ENCODE measurements at places on chromosomes 7 and 10.

- no peak for DNase-seq
Measured at GRCh38 chr10:33382921-33383713, 48.6 kb upstream of the NRP1 start.

GRCh38 chr10:7484456-7485243 lies 73.8 kb upstream of the SFMBT2 start:
- DNase-seq: peak; percentile 37

- DNase-seq: no peak
Measured at GRCh38 chr10:971150-971542, 17.1 kb upstream of the GTPBP4 start.

DNA sequence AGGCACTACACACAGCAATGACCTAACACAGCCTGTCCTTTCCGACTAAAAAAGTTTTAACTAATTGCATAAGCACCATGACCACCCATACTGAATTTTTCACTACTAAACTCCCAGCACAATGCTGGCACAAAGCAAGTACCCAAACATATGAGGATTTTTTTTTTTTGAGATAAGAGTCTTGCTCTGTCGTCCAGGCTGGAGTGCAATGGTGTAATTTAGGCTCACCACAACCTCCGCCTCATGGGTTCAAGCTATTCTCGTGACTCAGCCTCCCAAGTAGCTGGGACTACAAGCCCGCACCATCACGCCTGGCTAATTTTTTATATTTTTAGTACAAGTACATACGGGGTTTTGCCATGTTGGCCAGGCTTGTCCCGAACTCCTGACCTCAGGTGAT lies 5.1 kb downstream of the UBE2H start:
- DNase-seq: no peak

GRCh38 chr7:25722856-25723255 lies 429.1 kb upstream of the NFE2L3 start:
- DNase-seq: no peak

DNA sequence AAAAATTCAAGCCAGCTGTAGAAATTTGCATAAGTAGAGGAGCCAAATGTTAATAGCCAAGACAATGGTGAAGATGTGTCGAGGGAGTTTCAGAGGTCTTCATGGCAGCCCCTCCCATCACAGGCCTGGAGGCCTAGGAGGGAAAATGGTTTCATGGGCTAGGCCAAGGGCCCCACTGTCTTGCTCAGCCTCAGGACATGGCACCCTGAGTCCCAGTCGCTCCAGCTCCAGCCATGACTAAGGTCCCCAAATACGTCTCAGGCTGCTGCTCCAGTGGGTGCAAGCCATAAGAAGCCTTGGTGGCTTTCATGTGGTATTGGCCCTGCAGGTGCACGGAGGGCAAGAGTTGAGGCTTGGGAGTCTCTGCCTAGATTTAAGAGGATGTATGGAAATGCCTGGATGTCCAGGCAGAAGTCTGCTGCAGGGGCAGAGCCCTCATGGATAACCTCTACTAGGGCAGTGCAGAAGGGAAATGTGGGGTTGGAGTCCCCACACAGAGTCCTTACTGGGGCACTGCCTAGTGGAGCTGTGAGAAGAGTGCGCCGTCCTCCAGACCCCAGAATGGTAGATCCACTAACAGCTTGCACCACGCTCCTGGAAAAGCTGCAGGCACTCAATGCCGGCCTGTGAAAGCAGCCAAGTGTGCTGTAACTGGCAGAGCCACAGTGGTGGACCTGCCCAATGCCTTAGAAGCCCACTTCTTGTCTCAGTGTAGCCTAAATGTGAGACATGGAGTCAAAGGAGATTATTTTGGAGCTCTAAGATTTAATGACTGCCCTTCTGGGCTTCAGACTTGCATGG lies 19.2 kb downstream of the TBATA start:
- DNase-seq: no peak

DNA sequence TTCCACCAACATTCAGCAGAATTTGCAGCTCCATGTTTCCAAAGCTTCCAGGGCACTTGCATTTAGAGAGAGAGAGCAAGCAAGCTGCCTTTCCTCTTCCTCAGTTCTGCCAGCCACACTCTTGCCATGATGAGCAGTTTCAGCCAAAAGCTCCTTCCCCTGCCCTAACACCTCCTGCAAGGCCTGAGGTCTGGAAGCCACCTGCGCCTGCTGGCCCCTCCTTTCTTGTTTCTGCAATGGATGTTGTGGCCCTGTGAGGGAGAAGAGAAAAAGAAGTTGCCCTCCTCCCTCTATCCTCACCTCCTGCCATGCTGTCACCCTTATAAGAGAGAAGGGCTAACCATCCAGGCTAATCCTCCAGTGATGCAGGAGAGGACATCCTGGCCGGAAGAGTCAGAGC lies 48.7 kb downstream of the IKZF1 start:
- no peak for DNase-seq

GRCh38 chr10:123536176-123536845 lies 129.8 kb upstream of the GPR26 start:
- no peak for DNase-seq

DNA sequence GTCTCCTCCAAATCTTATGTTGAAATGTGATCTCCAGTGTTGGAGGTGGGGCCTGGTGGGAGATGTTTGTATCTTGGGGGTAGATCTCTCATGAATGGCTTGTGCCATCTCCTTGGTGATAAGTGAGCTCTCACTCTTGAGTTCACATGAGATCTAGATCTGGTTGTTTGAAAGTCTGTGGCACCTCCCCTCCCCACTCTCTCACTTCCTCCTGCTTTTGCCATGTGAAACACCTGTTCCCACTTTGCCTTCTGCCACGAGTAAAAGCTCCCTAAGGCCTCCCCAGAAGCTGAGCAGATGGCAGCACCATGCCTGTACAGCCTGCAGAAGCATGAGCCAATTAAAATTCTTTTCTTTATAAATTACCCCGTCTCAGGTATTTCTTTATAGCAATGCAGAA lies 23.5 kb downstream of the TMEM229A start:
- no peak for DNase-seq

DNA sequence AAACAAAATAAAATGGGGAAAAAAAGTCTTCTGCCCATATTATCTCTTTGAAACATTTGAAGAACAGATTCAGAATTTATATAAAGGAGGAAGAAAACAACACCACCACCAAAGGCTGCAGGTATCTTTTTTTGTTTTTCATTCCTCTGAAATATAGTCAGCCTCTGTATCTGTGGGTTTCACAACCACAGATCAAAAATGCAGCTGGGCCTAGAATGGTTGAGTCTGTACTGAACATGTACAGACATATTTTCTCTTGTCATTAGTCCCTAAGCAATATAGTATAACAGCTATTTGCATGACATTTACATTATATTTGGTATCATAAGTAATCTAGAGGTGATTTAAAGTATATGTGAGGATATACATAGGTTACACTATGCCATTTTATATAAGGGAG lies 559.7 kb upstream of the LRRN3 start:
- no peak for DNase-seq

GRCh38 chr7:101031082-101031481 lies 11.2 kb downstream of the MUC17 start:
- no peak for DNase-seq

DNA sequence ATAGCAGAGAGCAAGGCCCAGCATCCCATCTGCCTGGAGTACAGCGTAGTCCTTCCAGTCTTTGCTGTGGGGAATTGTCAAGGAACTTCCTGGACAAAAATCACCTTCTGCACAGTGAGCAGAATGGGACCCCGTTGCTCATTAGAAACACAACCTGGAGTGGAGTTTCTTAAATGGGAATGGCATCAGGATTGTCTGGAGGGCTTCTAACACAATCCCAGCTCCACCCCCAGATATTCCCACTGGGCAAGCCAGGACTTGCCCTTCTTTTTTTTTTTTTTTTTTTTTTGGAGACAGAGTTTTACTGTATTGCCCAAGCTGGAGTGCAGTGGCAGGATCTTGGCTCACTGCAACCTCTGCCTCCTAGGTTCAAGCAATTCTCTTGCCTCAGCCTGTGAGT lies 356.4 kb downstream of the GALNT17 start:
- no peak for DNase-seq

DNA sequence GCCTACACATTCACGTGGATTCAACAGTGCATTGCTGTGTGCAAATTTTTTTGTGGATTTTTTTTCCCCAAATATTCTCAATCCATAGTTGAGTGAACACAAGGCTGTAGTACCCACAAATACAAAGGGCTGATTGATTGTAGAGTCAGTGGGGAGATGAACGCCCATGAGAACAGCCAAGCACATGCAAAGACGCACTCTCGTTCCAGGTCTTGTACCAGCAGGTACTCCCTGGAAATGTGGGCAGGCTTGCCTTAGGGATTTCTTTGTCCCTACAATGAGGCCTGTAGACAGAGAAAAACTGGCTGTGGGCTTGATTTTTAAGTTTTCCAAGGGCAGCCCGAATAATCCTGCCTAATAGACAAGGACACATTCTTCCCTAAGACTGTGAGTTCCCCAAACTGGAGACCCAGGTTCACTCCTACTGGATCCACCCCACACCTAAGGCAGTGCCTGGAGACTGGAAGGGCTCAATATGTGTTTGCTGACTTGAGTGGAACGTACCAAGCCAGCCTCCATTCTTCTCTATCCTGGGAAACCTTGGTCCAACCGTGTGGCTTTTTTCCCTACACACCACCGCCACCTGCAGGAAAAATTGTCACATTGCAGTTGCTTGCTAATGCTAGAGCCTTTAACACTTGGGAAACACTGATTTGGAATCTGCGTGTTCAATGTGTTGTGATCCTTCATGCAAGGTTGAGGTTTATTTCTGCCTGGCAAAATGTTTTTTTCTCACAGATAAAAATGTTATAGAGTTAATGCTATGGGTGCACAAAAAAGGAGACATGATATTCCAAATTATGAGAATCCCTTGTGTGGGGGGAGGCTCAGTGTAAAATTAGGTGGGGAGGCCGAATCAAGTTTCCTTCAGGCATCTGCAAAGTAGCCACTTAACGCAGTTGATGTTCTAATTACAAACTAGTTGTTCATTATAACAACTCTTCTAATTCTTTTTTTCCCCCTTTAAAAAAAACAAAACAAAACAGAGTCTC lies 49.3 kb downstream of the PPP1R17 start:
- DNase-seq: peak; percentile 16

- no peak for DNase-seq
Measured at GRCh38 chr7:73683788-73684693, 644 bp downstream of the BUD23 start.

GRCh38 chr10:4784667-4785333 lies 41.2 kb upstream of the AKR1E2 start:
- DNase-seq: no peak

DNA sequence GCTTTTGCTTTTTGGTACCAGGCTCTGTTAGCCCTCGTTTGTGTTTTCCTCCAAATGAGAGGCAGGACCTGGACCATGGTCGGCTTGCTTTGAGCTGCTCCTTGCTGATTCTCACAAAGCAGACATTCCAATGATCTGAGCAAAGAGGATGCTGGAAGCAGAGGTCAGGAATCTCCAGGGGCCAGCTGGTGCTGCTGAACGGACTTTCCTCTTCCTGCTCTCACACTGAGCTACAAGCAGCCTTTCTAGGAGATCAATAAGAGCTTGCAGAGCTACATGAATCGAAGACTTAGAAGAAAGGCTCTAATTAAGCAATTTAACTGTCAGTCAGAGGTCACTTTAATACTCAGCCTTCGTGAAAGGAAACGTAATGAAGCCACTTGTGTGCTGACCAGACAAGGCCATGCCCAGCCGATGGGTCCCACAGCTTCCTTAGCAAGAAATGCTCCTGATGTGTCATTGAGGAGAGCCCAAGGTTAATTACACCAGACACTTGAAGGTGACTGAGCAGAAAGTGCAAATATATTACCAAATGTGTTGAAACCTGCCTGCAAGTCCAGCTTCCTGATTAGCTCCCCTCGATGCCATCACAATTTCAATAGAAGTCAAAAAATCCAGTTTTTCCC lies 151.3 kb upstream of the RSU1 start:
- no peak for DNase-seq

- no peak for DNase-seq
Measured at GRCh38 chr10:102654566-102654965, 10.3 kb downstream of the TRIM8 start.

GRCh38 chr10:119031496-119032059 lies 2.1 kb downstream of the NANOS1 start:
- no peak for DNase-seq

DNA sequence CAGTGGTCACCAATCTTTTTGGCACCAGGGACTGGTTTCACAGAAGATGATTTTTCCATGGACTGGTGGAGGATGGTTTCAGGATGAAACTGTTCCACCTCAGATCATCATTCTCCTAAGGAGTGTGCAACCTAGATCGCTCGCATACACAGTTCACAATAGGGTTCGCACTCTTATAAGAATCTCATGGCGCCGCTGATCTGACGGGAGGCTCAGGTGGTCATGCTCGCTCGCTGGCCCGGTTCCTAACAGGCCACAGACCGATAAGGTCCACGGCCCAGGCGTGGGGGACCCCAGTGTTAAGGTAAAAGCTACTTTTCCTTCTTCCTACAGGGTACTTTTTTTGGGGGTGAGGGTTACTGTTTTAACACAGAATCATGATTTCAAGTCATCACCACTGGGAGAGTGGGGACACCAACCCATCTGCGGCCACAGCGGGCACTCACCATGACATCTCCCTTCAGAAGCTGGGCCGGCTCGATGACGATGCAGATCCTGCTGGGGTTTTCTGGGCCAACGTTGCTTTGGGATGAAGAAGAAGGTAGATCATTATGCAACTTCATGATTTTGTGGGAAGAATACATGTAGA lies 170.5 kb downstream of the TNS3 start:
- no peak for DNase-seq

- DNase-seq: no peak
Measured at GRCh38 chr7:18508443-18509427, 13.2 kb downstream of the HDAC9 start.

GRCh38 chr7:44750424-44750823 lies 1.8 kb downstream of the ZMIZ2 start:
- no peak for DNase-seq

GRCh38 chr10:37896436-37896835 lies 39.0 kb upstream of the ZNF248 start:
- no peak for DNase-seq

DNA sequence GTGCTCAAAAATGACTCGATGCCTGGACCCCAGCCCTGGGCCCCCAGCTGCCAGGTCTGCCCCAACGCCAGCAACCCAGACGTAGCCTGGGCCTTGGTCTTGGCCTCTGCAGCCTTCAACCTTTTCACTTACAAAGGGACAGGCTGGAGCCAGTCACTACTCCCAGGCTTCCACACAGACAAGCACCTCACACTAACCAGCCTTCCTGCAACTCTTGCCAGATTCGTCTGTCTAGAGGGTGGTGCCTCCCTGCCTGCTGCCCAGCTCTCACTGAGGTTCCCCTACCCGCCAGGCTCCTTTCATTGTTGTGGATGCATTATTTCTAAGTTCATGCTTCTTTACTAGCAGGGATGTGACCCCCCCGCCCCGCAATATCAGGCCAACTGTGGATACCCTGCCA lies 56.3 kb downstream of the NUDCD3 start:
- DNase-seq: no peak

- no peak for DNase-seq
Measured at GRCh38 chr7:40101201-40101600, 33.2 kb downstream of the MPLKIP start.

Measured in activated naive CD8-positive, alpha-beta T cell treated with anti-CD3 and anti-CD28 coated beads, Interleukin-2, amount 50 U/mL, for 24 hours (primary cell).